ENCODE measurements at places on chromosomes 5 and 9.

DNA sequence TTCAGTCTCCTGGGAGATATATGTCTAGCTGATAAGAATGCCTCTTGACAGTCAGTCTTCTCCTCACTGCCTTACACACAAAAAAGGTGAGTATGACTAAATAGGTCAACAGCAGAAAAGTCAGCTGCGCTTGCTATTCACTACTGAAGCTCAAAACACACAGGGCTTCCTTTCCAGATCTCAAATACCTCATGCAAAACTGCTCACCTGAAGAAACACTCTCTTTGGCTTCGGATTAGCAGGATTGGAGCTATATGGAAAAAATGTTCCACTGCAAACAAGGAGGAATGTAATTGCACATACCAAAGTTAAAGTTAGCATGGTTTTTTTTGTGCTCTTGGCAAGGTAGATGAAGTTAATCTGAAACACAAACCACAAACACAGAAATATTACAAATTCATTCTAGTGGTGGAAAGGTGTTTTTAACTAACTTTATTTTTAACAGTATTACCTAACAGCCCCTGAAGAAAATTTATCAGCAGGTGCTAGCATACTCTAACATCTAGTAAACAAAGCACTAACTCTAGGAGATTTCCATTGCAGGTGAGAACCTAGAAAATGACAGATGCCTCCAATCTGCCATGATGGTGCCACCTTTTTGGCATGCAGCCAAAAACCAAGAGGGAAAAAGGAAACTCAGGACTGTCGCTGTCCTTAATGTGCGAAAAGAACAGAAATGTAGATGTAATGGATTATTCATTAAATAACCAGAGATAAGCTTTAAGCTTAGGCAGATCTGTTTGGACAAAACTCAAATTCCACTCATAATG is 31.8 kb downstream of the ERMP1 start:
- DNase-seq = no peak

- no peak for DNase-seq
Observed at GRCh38 chr5:38263983-38264382, 5.6 kb downstream of the EGFLAM start.

- no peak for DNase-seq
Observed at GRCh38 chr5:169778622-169779596, 141.8 kb downstream of the DOCK2 start.

DNA sequence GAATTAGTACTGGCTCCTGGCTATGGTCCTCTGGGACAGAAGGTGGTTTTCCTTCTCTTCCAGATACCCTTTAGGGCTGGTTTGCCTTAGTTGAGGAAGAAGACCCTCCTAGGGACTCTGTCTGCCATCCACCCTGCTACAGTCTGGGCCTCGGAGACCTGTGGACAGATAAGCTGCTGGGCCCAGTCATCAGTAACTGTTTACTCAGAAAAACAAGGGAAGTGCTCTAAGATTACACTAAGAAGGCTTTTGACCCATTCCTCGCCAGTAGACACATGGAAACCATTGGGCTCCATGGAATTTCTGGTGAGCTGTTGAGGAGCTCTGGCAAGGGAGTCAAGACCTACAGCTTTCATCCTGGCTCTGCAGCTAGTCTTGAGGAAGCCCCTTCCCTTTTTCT is 31.2 kb downstream of the LARP1 start:
- DNase-seq = no peak

- no peak for DNase-seq
Observed at GRCh38 chr9:127561491-127562278, 50.4 kb upstream of the STXBP1 start.

Data from LNCaP clone FGC (cell line).